ENCODE measurements at places on chromosomes 11 and 22.

DNA sequence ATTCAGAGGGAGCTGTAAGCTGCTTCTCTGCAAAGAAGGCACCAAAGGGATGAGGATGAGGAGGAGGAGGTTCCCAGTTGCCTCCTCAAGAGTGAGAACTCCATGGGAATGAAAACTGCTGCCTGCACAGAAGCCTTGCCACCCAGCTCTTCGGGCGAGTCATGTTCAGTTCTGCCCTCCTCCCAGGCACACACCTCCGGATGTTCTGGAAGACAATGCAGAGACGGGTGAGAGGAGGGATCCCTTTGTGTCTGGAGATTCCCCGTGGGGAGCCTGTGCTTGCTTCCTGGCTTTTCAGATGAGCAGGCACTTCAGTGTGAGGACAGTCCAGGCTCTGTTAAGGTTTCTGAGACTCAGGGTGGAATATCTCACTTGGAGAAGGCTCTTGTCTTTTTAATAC lies 295.6 kb downstream of the DDX10 start:
- DNase-seq, result no peak

DNA sequence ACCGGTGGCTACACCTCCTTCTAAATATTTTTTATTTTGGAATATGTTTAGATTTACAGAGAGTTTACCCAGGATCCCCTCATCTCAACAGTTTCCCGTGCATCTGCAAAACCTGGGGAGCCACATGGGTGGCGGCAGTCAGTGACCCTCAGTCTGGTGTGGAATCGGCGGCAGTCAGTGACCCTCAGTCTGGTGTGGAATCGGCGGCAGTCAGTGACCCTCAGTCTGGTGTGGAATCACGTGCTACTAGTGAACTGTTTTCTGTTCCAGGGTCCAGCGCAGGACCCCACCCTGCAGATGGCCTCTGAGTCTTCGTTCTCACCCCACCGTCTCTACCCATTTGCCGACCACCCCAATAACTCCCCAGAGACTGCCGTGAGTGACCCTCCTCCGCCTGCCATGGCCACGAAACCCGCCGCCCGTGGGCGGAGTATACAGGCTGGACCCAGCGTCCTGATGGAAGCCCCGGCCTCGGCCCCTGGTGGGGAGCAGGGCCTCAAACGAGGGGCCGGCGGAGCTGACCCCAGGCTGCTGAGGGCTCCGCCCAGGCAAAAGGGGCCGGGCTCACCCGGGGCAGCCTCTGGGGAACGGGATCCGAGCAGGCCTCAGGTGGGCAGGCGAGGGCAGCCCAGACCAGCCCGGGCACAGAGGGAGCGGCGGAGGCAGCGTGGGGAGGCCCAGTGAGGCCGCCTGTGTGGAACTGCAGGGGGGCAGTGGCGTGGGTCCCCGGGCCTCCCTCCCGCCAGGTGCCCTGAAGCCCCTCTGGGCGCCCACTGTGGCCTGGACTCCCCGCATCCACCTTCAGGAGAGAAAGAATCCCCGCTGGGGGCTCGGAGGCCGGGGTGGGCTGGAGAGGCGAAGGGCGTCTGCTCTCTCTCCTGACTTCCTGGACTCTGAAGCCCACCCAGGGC lies 2.5 kb downstream of the IL17REL start:
- no peak for DNase-seq

DNA sequence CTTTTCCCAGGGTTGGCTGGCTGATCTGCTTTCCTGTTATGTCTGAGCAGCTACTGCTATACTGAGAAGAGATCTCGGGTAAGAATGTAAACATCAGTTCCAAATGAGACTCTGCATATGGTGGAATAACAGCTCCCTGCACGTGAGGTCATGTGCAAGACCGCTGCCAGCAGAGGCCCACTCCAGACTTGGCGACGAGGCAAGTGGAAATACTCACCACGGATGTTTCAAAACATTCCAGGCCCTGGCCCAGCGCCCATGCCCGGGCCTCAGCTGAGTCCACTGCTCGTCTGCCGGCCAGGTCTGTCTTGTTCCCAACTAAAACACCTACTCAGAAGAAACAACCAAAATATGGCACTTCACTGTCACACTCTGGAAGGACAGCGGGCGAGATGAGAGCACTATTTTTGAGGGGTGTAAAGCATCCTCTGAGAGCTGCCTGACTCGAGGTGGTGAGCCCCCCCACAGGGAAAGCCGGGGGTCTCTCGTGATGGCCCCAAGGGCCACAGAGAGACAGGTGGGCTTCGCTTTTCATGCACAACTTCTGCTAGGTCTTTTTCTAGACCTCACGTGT lies 13.1 kb downstream of the IFT27 start:
- no peak for DNase-seq

DNA sequence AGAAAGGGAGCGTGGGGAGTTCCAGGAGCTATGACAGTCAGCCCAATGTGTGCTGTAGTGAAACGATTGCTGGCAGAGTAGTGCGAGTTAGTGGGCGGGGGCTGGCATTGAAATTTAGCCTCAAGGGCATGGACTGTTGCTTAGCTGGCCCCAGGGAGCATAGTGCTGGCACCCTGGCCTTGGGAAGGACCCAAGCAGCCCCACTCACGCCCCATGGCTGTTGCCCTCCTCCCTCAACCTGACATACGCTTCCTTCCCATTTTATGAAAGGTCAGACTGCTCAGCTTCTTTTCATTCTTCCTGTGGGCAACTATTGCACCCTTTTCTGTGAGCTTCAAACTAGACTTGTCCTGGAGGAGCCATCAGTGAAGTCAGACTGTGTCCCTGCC lies 52.0 kb upstream of the SUSD2 start:
- DNase-seq, result no peak

DNA sequence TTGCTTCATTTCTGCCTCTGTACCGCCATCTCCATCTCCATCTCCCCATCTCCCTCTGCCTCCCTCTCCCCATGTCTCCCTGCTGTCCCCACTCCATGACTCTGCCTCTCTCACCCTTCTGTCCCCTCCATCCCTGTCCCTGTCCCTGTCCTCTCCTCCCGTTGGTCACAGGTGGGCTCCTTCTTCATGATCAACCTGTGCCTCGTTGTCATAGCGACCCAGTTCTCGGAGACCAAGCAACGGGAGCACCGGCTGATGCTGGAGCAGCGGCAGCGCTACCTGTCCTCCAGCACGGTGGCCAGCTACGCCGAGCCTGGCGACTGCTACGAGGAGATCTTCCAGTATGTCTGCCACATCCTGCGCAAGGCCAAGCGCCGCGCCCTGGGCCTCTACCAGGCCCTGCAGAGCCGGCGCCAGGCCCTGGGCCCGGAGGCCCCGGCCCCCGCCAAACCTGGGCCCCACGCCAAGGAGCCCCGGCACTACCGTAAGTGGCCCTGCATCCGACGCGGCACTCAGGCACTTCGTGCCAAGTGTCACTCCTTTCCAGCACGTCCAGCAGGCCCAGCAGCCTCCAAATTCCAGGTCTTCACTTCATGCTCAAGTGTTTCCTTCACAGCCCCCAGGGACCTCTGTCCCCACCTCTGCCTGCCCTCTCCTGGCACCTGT lies 76.0 kb downstream of the CACNA1I start:
- no peak for DNase-seq

DNA sequence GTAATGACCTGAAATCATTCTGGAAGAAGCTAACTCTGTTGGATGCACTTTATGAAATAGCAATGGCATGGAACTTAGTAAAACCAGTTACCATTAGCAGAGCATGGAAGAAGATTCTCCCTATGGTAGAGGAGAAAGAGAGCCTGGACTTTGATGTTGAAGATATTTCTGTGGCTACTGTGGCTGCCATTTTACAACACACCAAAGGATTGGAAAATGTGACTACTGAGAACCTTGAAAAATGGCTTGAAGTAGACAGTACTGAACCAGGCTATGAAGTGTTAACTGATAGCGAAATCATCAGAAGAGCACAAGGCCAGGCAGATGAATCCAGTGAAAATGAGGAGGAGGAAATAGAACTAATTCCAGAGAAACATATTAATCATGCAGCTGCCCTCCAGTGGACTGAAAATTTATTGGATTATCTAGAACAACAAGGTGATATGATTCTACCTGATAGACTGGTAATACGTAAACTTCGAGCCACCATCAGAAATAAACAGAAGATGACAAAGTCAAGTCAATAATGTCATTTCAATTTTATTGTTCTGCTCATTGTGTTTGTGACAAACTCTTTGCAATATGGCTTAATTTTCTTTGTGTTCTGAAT lies 2.0 kb downstream of the JRKL start:
- peak; percentile 9 for DNase-seq

- DNase-seq, result no peak
Measured at GRCh38 chr22:19916006-19916405, 25.6 kb upstream of the COMT start.

- no peak for DNase-seq
Measured at GRCh38 chr11:133988686-133989410, 32.1 kb upstream of the IGSF9B start.

DNA sequence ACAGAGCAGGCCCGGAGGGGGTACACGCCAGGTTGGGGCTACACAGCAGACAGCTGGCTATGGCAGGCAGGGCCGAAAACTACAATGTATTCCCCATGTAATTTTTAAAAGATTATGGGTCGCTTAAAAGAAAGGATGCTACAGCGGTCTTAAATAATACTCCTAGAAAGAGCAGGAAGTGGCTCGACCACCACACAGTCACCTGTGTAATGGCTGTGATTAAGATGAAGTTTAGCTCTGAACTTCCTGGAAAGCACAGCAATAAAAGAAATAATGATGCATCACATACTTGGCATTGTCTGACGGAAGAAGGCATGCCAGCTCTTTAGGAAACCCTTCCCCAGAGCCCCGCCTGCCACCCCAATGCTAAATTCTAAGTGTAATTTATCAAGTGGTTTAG lies 32.6 kb downstream of the WNT11 start:
- no peak for DNase-seq

DNA sequence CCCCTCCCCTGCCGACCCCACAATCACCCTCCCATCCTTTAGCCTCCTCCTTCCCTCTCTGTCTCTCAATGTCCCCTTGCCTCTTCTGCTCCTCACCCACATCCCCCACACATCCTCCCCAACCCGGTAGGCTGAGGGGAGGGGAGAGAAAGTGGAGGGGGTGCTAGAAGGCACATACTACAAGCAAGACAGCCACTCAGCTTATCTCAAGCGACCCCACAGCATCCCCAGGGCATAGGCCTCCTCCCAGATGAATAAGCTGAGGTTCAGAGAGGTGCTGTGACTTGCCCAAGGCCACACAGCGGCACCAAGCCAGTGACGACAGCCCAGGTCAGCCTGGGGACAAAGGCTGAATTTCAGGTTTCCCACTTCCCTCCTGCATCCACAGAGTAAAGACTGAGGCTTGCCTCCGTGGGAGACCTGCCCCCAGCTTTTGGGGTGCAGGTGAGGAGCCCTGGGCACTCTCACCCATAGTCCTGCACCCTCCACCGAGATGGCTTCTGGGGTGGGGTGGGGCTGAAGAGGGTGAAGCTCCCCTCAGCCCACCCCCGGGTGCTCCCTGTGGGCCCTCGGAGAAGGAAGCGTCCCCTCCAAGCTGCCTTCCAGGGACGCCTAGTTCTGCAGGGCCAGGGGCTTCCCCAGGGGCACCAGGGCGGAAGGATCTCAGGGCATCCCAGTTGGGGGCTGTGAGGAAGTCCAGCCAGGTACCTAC lies 511 bp downstream of the RAC2 start:
- DNase-seq, result peak; percentile 13

- DNase-seq, result no peak
Measured at GRCh38 chr11:62853279-62853965, 14.0 kb upstream of the WDR74 start.

DNA sequence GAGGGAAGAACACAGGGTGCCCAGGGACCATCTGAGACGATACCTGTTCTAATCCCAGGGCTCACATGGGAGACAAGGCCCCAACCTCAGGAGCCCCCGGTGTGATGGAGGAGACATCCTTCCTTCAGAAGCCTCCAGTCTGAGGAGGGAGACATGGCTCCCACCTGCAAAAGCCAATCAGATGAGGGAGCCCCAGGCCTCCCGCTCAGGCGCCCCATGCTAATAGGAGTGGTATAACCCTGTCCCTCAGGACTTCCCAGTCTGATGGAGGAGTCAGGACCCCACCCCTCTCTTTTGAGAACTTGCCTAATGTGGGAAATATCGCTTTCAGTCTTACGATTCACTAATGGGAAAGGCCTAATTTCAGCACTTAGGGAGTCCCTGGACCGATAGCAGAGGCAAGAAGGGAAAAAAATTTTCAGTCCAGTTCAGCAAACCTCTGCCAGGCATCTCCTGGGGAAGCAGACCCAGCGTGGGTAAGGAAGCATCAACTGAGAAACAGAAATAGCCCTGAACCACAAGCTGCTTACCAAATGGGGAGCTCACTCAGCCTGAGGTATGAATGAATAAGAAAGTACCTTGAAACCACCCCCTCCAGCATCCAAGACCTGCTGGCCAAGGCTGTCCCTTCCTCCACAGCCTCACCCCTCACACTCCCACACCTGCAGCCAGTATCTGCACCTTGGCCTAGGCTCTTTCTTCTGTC lies 5.9 kb downstream of the ARRB1 start:
- no peak for DNase-seq

DNA sequence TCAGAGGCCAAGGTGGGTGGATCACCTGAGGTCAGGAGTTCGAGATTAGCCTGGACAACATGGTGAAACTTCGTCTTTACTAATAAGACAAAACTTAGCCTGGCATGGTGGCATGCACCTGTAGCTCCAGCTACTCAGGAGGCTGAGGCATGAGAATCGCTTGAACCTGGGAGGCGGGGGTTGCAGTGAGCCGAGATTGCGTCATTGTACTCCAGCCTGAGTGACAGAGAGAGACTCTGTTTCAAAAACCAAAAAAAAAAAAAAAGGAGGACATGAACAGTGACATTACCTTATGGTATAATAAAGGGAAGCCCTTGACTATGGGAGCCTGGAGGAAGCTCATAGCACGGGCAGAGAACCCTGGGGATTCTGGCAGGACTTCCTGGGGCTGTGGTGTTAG lies 16.5 kb upstream of the PLEKHB1 start:
- DNase-seq, result no peak

DNA sequence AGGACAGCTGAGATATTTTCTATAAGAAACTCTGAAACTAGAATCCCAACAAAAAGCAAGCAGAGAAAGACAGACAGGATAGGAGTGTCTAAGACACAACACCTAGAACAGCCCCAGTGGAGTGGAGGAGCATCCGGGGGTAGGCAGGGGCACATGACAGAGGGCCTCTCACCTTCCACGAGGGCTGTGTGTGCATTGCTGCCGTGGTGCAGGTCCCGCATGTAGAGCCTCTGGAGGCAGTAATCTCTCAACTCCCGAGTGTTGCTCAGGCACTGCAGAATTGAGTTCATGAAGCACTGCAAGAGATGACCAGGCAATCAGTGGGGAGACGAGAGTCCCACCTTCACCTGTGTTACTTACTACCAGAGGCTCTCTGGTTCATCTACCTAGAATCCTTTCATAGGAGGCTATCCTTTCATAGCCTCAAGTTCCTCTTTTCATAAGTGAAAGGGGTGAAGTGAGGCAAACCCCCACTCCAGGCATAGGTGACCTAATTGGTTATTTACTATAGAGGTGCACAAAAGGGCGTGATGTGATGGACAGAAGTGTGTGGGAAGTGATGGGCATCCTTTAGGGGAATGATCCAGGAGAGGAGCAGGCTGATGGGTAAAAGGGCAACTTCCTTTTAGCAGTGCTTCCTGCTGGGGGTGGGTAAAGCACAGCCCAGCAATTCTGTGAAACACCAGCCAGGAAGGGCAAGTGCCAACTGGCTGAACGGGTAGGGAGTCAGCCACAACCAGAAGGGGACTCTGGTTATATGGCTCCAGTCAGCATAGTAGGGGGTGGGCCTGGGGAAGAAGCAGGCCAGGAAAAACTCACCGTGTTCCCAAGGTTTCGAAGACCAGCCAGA lies 13.1 kb upstream of the MFRP start:
- DNase-seq, result no peak
